LHCN-M2 (cell line): ENCODE measurements at places on chromosomes 6 and 20.

DNA sequence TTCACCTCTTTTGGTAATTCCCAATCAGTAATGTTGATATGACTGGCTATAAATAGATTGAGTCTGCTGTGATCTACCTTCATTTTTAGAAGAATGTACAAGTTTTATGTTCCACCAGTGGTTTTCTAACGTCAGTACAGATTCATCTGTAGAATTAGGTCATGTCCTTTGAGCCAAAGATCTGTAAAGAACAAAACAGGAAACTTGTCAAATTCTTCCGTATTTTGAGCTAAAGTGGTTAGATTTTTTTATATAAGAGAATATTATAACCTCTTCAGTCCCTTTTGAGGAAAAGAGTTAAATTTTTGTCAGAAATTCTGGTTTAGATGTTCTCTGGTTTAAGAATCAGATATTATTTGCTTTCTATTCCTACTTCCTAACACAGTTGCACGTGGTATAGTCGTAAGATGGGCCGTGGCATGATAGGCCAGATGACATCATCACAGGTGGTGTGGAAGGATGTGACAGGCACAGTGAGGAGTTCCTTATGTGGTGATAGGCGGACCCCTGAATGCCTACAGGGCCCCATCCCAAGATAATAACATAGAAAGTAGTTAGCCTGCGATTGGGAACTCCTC, 62.3 kb downstream of the SNX9 start:
- DNase-seq, result no peak

GRCh38 chr6:115214283-115214682, 846.4 kb downstream of the FRK start:
- DNase-seq, result no peak

- no peak for DNase-seq
These were observed 147.9 kb upstream of the BTBD3 start for GRCh38 chr20:11769825-11770224.

DNA sequence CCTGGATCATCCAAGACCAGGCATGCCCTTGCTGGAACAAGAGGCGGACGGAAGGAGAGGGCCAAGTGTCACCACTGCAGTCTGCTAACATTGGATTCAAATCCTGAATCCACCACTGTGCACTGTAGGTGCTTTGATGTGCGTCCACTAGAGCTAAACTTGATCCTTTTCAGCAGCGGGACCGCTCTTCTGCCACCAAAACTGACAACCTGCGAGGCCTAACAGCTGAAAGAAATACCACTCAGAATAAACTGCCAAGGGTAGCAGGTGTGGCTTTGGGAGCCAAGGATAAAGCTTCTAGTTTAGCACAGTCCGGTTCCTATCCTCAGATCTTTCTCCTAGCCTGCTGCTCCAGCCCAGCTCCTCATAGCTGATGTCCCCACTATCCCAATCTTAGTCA, 108.0 kb downstream of the ATXN1 start:
- no peak for DNase-seq

DNA sequence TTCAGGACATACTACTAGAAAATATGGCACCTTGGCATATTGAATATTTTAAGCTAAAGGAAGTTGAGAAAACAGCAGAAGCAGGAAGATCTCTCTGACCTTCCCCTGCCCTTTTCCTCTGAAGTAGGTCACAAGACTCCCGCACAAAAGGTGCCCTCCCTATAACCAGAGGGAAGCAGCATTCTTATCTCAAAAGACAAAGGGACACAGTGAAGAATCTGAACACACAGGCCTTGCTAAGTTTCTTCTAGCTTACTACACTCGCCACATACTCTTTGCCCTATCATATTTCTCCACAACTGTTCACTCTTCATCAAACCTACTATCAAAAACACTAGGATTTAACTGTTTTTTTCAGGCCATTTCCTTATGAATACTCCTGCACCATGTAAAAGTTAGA, 151.2 kb downstream of the ELOVL4 start:
- DNase-seq, result no peak

- no peak for DNase-seq
These were observed 8.5 kb downstream of the TRIM15 start for GRCh38 chr6:30171677-30172471.

- DNase-seq, result no peak
These were observed 413.8 kb upstream of the CDH4 start for GRCh38 chr20:60838297-60838696.

DNA sequence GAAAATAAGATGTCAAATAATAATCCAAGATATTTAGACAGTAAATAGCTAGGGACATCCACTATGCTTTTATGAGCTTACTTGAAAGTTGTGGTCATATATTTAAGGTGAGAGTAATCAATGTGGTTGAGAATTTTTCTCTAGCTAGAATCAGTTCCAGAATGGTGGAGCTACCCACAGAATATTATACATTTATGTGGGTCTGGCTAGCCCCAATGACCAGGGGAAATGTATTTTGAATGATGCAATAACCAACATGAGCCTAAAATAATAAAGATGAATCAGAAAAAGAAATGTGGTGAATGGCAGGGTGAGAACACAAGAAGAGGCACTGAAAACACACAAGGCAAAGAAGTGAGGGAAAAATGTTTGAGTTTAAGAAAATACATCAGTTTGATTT, 325.7 kb downstream of the TBC1D32 start:
- no peak for DNase-seq

- no peak for DNase-seq
These were observed 31.9 kb downstream of the DUSP22 start for GRCh38 chr6:324116-324728.

DNA sequence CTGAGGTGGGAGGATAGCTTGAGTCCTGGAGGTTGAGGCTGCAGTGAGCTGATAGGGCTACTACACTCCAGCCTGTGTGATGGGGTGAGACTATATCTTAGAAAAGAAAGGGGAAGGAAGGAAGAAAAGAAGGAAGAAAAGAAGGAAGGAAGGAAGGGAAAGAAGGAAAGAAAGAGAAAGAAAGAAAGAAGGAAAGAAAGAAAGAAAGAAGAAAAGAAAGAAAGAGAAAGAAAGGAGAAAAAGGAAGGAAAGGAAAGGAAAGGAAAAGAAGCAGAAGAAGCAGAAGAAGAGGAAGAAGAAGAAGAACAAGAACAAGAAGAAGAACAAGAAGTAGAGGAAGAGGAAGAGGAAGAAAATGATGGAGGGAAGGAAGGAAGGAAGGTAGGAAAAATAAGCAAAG, 1130.2 kb upstream of the MAP3K7 start:
- no peak for DNase-seq

- DNase-seq, result peak; percentile 79
These were observed 43.9 kb downstream of the PLCB4 start for GRCh38 chr20:9112541-9113515.

- peak; percentile 66 for DNase-seq
These were observed 12.4 kb downstream of the KATNA1 start for GRCh38 chr6:149636124-149636523.

- DNase-seq, result peak; percentile 17
These were observed 427.4 kb downstream of the UTRN start for GRCh38 chr6:144712541-144712940.

- peak; percentile 85 for DNase-seq
These were observed 636 bp upstream of the EEF1A1 start for GRCh38 chr6:73521351-73521985.

- DNase-seq, result peak; percentile 51
These were observed 622 bp downstream of the SS18L1 start for GRCh38 chr20:62143957-62144825.

DNA sequence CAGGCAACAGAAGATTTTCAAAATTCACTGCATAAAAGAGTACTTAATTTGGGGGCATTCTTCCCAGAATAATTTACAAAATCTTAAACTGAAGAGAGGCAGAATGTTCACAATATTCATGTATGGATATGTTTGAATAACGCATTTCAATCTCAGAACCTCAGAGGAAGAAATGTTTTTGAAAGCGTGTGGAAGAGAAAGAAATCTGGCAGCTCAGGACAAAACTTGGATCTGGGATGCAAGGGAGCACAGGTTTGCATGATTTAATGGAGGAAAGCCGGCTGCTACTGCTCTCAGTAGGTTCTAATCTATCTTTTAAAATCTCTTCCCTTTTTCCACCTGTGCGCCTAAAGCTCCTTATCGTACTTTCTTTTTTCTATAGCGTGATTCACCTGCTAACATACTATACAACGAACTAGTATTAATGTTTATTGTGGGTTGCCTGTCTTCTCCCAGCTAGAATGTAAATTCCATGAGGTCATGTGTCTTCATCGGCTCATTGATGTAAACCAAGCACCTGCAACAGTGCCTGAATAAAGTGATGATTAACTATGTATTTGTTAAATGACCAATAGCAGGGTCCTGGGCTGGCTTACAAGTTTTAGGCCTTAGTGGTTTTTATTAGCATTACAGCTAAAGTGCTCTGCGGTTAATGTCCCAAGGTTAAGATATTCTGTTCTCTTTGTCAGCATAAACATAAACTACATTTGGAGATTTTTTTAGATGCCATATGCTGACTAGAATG, 15.3 kb downstream of the PRL start:
- no peak for DNase-seq

DNA sequence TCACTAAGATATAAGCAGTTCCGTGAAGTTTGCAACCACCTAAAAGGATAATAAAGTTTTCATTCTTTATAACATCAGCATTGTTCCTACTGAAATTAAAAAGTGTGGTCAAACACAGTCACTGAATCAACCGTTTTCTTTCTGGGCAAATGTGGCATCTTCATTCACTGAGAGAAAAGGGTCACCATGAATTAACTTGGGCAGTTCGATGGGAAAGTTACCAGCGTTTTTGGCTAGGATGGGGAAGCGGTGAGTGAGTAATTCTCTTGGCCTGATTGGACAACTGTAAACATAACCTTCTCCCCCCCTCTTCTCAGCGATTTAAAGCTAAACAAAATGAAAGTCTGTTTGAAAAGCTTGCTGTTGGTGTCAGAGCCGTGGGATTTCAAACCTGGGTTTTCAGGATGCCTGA, 181.8 kb downstream of the SASH1 start:
- DNase-seq, result peak; percentile 87

- no peak for DNase-seq
These were observed 34.9 kb downstream of the PYGB start for GRCh38 chr20:25282796-25283195.

- no peak for DNase-seq
These were observed 125.3 kb downstream of the FOXO3 start for GRCh38 chr6:108685970-108686369.

DNA sequence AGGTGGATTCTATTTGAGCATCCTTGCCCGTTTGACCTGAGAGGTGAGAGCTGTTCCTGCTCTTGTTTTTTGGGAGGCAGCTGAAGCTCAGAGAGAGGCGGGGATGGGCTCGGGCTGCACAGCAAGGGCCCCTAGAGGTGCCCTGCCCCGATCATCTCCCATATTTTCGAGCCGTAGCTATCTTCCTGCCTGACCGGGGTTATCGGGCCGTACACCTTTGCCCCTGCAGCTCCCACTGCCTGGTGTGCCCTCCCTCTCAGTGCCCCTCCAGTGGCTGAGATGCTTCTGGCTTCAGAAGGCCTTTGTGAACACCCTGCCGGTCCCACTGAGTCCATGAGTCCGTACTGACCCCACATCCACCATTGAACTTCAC, 6.7 kb downstream of the SRC start:
- no peak for DNase-seq

DNA sequence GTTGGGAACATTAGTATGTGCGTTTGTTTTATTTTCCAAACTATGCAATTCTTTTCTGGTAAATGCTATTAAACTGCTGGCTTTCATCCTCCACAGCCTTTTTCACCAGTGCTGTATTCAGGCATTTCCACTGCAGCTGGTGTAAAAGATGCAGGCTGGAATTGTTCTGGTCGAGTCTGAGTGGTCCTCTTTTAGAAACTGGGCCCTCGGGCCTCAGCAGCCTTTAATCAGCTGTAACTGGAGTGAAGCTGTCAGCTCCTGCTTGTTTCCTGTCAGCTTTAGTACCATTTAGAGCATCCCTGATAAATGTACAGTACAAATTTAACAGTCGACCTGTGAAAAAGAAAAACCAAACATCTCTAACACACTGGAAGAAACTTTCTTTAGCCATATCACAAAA, 979.6 kb downstream of the TFAP2A start:
- DNase-seq, result no peak

DNA sequence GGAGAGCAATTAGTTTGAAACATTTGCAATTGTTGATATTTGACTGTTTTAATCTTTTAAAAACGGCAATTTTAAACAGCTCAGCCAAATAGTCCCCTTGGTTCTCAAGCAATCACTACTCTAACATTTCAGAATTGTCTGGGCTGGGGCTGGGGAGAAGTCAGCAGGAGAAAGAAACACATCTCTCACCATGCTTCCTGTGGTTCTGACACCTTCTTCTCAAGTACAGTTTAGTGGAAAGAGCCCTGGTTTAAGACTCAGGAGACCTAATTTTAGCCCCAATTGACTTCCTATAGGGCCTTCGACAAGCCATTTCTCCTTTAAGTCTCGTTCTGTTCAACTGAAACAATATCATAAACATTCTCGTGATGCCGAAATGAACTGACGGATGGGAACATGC, 168.4 kb upstream of the CDYL start:
- DNase-seq, result no peak

DNA sequence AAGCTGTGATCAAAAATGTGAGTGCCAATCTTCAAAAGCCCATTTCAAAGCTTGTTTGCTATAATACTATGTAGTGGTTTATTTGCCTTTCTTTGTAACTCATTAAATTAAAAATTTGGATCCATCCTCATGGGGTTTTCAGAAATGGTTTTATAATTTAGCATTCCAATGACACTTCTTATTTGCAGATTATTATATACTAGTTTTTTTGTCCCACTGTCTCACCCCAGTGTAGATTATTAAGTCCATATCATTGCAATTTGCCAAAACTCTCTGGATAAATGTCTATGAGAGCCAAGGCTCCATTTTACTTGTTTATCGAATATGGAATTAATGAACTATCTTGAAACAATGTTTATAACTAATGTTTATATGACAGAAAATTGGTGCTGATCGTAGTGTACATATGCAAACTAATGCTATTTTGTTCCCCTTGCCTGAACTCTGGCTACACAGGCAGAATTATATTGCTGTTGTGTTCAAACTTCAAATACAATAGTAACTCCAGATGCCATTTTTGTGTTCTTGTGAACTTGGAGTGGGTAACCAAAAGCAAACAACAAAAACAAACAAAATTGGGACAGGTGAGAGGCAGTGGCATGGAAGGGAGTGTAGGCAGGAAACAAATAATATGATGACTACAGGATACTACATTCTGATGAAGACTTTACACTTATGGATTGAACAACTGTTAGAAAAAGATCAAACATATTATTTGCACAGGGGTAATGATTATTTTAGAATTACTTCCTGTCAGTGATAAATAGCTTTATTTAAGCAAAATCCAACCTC, 307.1 kb upstream of the FLRT3 start:
- no peak for DNase-seq

GRCh38 chr6:2197984-2198383, 47.4 kb downstream of the GMDS start:
- DNase-seq, result no peak

DNA sequence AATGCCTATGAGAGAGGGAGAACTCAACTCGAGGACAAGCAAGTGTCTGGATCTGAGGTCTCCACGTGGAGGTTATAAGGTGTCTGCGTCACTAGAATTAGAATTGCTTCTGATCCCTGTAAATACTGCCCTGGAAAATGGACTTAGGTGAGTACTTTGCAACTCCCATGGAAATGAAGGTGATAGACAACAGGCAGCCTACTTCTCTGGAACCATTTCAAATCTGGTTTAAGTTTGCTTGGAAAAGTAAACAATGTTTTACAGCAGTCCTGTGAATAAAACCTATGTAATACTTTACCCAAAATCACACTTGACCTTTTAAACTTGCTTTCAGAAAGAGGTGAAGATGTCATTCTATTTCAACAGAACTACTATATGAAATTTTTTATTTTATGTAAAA, 70.1 kb upstream of the TENT5A start:
- DNase-seq, result no peak

- no peak for DNase-seq
These were observed 111.5 kb upstream of the SYNDIG1 start for GRCh38 chr20:24357931-24358330.
